ENCODE measurements at places on chromosomes 16 and 17. TPM values are rescaled to one million over a fixed set of nuclear protein-coding genes. Genes with fewer than 3 reads are reported as not detected.

HBQ1 gene
- total RNA-seq = not detected

RTN4RL1 gene
- not detected for total RNA-seq

CCL8 gene
- not detected for total RNA-seq

TBC1D3E gene
- not detected for total RNA-seq

Data from gastroesophageal sphincter (tissue), 4 donors.